Cerebellar nuclear complex (tissue), 1 donor: ENCODE measurements at places on chromosomes 2 and 18.

DNA sequence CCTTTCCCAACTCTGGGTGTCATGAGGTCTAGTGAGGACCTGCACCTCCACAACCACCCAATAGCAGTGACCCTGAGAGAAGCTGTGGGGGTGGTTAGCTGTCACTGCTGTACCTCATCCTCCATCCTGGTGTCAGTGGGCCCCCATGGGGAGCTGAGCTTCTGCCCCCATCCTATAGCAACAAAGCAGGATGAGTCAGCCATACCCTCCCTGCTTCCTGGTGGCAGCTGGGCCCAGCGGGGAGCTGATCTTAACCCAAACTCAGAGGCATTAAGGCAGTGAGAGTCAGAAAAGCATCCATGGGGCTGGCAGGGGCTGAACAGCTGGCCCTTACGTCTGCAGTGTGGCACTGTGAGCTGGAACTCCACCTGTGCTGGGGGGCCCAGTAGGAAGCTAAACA is 247.8 kb upstream of the HDAC4 start:
- DNase-seq: no peak

DNA sequence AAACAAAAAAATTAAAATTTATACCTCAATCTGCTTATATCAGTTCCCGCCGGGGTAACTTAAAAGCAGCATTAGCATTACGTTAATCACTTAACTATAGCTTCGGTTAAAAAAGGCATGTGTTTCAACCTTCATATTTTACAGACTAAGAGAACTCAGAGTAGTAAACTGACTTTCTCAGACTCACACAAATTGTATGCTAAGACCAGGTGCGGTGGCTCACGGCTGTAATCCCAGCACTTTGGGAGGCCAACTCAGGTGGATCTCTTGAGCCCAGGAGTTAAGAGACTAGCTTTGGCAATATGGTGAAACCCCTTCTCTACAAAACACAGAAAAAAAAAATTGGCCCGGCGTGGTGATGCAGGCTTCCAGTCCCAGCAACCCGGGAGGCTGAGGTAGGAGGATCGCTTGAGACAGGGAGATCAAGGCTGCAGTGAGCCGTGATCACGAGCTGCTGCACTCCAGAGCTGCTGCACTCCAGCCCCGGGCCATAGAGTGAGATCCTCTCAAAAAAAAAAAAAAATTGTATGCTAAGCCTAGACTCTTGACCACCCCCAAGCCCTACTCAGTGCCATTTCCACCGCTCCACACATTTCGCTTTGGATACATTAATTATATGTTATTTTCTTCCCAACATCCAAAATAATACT is 2.4 kb downstream of the HNRNPLL start:
- no peak for DNase-seq

GRCh38 chr2:188443207-188443606 is 151.5 kb downstream of the GULP1 start:
- no peak for DNase-seq

- DNase-seq: no peak
Observed at GRCh38 chr2:158212301-158212700, 110.6 kb downstream of the UPP2 start.

- no peak for DNase-seq
Observed at GRCh38 chr2:234136461-234136860, 86.0 kb downstream of the SPP2 start.

DNA sequence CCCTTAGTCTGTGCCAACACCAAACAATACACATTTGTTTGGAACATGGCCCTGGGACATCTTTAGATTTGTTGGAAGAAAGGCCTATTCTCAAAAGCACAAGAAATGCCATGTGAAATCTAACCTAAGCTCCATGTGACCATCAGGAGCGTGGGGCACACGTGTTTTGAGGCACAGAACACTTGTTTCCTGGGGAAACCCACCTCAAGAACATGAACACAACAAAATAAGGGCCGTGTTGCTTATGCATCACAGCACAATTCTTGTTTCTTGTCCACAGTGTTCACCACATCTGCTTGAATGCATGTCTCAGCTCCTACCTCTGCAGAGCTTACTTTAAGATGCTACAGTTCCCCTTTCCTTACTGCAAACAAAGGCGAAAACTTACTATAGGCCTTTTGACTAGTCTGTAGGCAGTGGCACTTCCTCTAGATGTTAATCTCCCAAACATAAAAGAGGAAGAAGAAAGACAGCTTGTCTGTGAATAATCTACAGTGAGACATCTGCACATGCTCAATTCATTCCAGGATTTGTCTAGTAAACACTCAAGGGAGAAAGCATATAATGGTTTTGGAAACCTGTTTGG is 165.0 kb downstream of the ANKRD44 start:
- DNase-seq: no peak

DNA sequence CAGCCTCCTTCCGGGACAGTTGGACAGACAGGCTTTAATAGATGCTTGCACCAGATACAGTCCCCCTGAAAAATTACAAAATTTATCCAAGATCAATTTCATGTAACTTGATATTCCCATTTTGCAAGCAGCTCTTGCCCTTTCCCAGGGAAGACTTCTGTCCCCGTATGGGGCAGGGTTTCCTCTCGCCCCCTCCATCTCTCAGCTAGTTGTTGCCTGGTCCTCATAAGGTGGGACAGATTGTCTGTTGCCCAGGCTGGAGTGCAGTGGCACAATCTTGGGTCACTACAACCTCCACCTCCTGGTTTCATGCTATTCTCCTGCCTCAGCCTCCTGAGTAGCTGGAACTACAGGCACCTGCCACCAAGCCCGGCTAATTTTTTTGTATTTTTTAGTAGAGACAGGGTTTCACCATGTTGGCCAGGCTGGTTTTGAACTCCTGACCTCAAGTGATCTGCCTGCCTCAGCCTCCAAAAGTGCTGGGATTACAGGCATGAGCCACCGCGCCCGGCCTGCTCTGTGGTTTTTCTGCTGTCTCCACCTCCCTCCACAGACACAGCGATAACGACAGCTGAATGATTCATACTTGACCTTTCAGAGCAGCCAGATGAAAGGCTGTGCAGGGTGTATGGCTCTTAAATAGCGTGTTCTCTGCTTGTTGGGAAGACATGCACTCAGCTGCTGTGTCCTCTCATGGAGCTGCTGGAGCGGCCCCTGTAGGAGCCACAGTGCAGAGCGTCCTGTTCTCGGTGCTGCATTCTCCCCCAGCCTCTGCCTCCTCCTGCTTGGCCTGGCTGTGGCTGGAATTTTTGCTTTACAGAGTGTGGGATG is 61.4 kb downstream of the TTC39C start:
- no peak for DNase-seq

DNA sequence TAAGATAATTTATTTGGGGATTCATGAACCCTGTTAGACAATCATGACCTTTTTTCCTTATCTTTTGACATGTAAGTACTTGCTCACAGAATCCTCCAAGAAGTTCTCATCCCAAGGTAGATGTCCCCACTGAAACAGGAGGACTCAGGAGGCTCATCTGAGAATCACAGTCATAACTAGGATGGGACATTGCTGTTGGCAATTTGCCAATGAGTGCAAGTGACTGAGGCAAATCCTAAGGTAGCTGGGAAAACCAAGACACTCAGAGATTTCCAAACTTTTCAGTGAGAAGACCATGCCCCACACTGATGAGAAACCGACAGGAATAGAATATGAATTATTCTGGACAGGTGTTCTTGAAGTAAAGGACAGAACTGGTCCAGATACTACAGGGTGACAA is 735.0 kb downstream of the TMEM182 start:
- no peak for DNase-seq

- DNase-seq: no peak
Observed at GRCh38 chr2:46407852-46408455, 71.4 kb upstream of the TMEM247 start.

DNA sequence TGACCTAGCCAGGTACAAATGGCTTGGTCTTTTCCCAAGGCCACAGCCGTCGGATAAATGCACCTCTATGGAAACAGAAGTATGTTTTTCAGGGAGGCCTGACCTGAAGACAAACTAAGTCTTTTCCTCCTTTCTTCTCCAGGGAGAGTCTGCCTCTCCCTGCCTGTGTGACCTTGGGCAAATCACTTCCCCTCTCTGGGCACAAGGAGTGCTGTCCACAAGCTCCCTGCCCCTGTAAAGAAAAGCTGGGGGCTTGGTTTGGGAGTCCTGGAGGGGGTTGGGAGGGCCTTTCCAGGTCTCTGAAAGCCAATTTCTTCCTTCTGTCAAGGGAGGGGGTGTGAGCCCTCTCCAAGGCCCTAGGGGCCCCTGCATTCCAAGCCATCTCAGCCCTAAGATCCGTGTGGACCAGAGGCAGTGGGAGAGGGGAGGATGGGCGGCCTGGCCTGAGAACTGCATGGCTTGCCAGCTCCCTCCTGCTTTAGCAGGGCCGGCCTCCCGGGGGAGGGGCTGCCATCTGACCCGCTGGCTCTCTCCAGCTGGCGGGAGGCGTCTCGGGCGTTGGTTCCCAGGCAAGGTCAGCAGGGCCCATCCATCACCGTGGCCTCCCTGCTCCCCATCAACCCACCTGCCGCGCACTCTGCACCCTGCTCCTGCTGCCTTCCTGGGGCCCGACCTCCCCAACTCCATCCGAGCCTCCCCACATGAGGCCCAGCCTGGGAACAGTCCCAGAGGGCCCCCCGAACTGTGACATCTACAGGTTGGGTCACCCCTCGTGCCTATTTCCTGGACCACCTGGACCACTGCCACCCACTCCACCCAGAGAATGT is 61.4 kb downstream of the SMAD7 start:
- DNase-seq: no peak

DNA sequence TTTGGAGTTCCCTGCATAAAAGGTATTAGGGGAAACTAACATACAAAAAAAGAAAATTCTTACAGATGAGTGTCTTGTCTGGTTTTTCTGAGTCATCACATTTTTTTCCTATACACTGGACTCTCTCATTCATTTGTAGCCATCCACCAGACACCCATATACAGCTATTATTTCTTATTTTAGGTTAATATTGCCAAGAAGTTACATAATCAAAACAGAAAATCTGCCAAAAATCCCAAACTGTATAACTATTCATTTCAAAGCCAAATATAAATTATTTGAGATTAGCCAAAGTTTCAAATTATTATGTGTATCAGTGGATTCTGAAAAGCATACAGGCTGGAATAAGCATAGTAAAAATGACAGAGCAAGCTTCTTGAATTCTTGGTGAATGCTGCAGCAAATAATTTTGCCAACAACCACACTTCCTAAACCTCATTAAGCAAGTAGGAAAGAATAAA is 191.2 kb downstream of the NCKAP5 start:
- no peak for DNase-seq
